ENCODE measurements at places on chromosomes 3 and 15.
A peak's percentile ranks its signal among the peaks of the same experiment; 100 is the strongest.

DNA sequence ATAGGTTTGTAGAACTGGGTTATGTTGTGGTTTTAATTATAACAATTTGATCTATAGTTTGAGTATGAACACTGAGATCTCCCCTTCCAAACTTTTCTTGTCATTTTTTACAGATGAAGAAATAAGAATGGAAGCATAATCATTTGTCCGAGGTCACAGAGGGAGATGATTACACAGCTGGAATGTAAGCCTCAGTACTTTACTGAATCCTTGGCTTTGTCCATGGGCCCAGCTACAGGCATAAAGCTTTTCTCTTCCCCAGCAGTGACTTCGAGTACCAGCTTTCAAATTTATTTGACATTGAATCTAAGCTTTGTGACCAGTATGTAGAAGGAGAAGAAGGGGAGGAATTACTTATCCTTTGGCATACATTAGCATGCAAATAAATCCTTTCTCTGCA is 80.9 kb upstream of the DCBLD2 start:
- DNase-seq = no peak

GRCh38 chr3:150251187-150252062 is 156.7 kb upstream of the TSC22D2 start:
- DNase-seq = no peak

DNA sequence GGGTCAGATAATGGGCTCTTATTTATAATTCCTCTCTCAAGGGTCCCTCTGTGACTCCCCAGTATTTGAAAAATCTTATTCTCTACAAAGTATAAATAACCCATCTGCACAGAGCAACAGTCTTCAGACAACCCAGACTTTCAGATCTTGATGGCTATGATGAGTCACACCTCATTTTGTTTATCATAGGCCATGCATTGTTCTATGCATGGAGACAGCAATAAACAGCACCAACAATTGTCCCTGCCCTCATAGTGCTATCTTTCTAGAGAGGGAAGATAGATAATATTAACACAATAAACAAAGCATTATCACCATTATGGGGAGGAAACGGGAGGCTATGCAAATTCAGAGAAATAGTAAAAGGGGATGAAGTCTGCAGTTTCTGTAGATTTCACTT is 13.4 kb downstream of the FHIT start:
- no peak for DNase-seq

- no peak for DNase-seq
Measured at GRCh38 chr3:59433546-59433945, 383.7 kb upstream of the CFAP20DC start.

DNA sequence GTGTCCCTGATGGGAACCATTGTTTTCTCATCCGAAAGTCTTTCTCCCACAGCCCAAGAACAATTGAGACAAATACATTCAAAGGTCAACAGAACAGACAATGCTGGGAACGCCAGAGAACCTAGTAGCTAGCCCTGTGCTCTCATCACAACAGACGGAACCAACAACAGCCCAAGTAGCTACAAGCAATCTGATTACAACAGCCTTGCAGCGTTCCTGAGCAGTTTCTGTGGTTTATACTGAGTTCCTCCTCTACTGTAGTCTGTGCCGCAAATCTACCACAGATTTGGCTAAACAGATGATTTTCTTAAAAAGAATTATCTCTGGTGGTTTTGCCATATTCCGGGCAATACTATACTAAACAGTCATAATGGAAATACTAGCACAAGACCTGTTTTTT is 435.6 kb downstream of the MECOM start:
- DNase-seq = no peak

GRCh38 chr15:63274427-63274826 is 3.0 kb upstream of the APH1B start:
- DNase-seq = peak; percentile 8

GRCh38 chr3:79011821-79012529 is 755.8 kb downstream of the ROBO1 start:
- no peak for DNase-seq

- DNase-seq = no peak
Measured at GRCh38 chr3:168956076-168956475, 707.4 kb downstream of the MECOM start.

GRCh38 chr3:129289201-129289921 is 10.7 kb downstream of the HMCES start:
- no peak for DNase-seq

DNA sequence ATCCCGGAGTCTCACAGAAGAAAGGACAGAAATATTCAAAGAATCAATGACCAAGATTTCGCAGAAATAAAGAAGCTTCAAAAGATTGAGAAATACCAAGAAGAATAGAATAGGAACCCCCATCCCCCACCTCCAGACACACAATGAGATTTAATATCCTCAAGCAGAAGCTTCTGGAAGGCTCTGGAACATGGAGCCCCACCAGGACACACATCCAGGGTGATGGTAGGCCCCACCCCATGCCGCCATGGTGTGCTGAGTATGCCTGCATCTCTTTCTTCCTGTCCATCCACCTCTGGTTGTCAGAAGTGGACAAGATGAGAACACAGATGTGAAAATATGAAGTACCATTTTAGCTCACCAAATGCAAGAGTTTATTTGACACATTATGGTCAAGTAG is 19.3 kb downstream of the PRR23E start:
- DNase-seq = no peak

GRCh38 chr15:57639306-57639705 is 47.6 kb downstream of the MYZAP start:
- no peak for DNase-seq
